ENCODE measurements at places on chromosomes 6 and 20.

GRCh38 chr6:52876056-52876787, 33.3 kb downstream of the GSTA3 start:
- DNase-seq, result no peak

- DNase-seq, result no peak
These were observed 308.3 kb upstream of the IRAK1BP1 start for GRCh38 chr6:78559056-78559455.

DNA sequence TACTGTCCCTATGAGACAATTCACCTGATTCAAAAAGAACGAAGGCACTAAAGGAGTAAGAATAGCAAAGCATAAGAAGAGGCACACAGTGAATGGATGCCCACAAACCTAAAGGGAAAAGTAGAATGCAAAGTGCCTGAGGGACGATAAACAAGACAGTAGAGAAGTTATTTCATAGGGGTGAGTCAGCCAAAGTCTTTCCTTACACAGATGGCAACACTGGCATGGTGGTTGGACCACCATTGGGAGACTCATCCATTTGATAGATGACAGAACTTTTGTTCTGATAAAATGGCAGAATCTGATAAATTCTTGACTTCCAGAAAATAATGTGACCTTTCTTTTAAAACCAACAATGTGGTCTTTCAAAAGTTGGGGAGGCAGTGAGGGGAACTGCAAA, 148.1 kb upstream of the HDAC2 start:
- DNase-seq, result no peak

DNA sequence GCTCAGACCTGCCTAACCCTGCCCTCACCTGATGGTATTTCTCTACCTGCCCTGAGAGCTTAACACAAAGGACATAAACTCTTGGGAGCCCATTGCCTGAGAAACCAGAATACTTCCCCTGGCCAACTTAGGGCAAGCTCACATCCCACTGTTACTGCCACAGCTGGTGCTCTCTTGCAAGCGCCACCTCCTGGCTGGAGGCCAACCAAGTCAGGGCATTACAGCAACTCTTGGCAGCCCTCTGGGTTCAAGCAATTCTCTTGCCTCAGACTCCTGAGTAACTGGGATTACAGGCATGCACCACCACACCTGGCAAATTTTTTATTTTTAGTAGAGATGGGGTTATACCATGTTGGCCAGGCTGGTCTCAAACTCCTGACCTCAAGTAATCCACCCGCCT, 70.1 kb downstream of the HECA start:
- no peak for DNase-seq

- no peak for DNase-seq
These were observed 35.5 kb upstream of the MAFB start for GRCh38 chr20:40724566-40724965.

DNA sequence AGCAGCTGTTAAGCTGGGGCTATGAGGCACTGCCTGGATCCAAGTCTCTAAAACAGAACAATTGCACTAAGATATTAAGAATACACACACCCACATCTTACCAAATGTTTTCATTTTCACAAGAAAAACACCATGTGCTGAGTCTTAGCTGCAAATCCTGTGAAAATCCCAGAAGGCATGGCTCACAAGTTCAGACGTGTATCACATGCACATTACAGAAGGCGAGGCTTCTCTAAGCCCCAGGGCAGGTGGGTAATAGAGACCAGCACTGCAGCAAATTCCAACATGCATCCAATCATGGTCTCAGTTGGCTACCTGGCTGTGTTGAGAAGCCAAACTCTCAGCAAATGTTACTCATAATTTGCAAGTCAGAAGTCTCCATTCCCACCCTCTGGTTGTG, 16.2 kb upstream of the CST3 start:
- DNase-seq, result no peak

- DNase-seq, result no peak
These were observed 9.0 kb downstream of the FKBP1A start for GRCh38 chr20:1383623-1384404.

GRCh38 chr6:166442131-166442685, 59.5 kb upstream of the MPC1 start:
- no peak for DNase-seq

DNA sequence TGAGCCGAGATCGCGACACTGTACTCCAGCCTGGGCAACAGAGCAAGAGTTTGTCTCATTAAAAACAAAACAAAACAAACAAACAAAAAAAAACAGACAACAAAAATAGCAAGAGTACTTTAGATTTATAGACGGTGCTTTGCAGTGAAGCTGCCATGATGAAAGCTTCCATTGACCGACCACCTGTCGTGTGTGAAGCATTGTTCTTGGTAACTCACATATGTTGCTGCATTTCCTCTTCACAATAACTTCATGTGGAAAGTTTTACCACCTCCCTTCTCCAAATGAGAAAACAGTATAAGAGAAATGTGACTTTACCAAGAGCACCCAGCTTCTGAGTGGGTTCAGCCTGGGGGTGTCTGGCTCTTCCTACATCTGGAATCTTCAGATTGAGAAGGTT, 56.4 kb upstream of the PTGIS start:
- DNase-seq, result no peak

DNA sequence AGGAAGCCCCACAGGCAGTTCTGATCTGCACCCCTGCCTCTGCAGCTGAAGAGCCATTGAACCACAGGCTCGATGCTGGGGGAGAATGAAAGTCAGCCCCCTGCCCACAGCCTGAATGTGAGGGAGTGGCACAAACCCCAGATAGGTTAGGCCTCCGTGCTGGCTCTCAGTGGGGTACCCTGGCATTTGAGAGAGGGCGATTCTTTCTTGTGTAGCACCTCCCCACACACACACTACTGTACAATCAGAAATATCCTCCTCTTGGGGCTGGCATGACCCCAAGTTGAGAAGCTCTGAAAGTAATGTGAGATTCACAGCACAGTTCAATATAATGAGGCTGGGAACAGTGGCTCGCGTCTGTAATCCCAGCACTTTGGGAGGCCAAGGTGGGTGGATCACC, 17.9 kb downstream of the TTBK1 start:
- DNase-seq, result no peak

GRCh38 chr20:58146746-58147140, 81.7 kb downstream of the ANKRD60 start:
- DNase-seq, result no peak

DNA sequence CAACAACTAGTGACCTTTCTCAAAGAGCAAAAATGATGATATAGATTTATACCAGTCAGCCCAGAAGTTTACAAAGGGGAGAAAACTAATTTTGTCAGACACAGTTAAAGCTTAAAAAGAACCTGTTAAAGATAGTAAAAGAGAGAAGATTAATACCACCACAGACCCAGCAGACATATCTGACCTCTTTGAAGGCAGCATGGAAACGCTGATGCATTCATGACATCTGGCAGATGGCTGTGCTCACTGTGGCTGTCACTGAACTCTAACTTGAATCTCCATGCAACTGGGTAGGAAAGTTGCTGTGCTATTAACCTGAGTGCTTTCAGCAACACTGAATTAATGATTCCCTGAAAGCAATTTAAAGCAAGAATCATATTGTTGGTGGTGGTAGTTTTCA, 159.8 kb upstream of the PRDM1 start:
- no peak for DNase-seq

- no peak for DNase-seq
These were observed 61.2 kb downstream of the RSPH3 start for GRCh38 chr6:158938811-158939254.

- no peak for DNase-seq
These were observed 11.5 kb upstream of the CST7 start for GRCh38 chr20:24937579-24937978.

GRCh38 chr6:105744815-105745214, 341.3 kb upstream of the PRDM1 start:
- no peak for DNase-seq

All from astrocyte of the cerebellum (primary cell).